Upper lobe of left lung (tissue), 6 donors: ENCODE measurements at places on chromosomes 11 and 22. TPM values are rescaled to one million over a fixed set of nuclear protein-coding genes. Genes with fewer than 3 reads are reported as not detected.

- H3K36me3 ChIP-seq, result no peaks in the 10 kb centered on the region
- peaks cover 5% of the 10 kb centered on the region for H3K4me1 ChIP-seq
- no peak for DNase-seq
- H3K27me3 ChIP-seq, result no peaks in the 10 kb centered on the region
- H3K27ac ChIP-seq, result no peak overlapping the region
- no peak overlapping the region for H3K4me3 ChIP-seq
Measured at GRCh38 chr22:47471406-47471805, 709.0 kb downstream of the TBC1D22A start.

GRCh38 chr11:85663080-85663752, 1.7 kb downstream of the CREBZF start:
- peak overlapping the region; percentile 74 for H3K4me3 ChIP-seq
- H3K36me3 ChIP-seq, result peaks cover 47% of the 10 kb centered on the region
- no peak for DNase-seq
- no peaks in the 10 kb centered on the region for H3K27me3 ChIP-seq

DNA sequence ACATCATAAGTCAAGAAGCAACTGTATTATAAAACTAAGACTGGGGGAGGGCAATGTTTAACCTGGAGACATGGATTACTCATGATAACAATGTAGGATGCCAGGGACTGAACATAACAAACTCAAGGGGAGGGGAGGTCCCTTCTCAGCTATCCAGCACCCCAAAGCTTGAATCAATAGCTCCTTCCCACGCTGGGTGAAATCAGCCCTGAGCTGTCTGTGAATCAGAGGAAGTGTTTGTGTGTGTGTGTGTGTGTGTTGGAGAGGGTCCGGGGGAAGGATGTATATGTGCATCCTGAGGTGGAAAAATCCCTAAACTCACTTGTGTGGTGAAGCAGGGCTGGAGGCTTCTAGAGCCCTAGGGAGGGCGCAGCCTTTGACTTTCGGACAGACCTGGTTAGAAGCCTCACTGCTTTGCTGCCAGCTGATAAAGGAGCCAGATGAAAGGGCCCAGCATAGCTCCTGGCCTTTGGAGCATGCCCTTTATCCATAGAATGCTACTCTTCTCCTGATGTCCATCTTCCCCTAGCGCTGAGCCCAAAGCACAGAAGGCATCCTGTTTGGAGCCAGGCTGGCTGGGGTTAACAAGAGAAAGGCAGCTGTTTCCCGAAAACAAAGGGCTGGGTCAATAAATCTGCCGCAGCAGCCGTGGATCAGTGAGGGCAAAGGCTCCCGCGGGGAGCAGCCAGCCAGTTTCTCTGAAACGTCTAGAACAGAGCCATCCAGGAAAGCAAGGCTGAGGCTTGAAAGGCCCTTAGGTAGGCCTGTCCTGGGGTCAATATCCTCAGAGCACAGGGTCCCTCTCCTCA, 35.8 kb downstream of the TNKS1BP1 start:
- no peaks in the 10 kb centered on the region for H3K27me3 ChIP-seq
- H3K36me3 ChIP-seq, result no peaks in the 10 kb centered on the region
- H3K4me1 ChIP-seq, result peaks cover 6% of the 10 kb centered on the region
- no peak for DNase-seq
- no peak overlapping the region for H3K4me3 ChIP-seq

- no peaks in the 10 kb centered on the region for H3K27me3 ChIP-seq
- no peak for DNase-seq
- no peaks in the 10 kb centered on the region for H3K4me1 ChIP-seq
- H3K27ac ChIP-seq, result no peak overlapping the region
- H3K36me3 ChIP-seq, result no peaks in the 10 kb centered on the region
Measured at GRCh38 chr22:30893434-30894370, 74.9 kb downstream of the MORC2 start.

NCR3LG1 gene
- 5.8 TPM for total RNA-seq

- H3K4me3 ChIP-seq, result no peak overlapping the region
- no peak overlapping the region for H3K27ac ChIP-seq
- H3K27me3 ChIP-seq, result no peaks in the 10 kb centered on the region
- no peak for DNase-seq
- H3K36me3 ChIP-seq, result no peaks in the 10 kb centered on the region
Measured at GRCh38 chr22:49525801-49526535, 301.7 kb downstream of the BRD1 start.
